ENCODE measurements at places on chromosomes 3 and 15.

DNA sequence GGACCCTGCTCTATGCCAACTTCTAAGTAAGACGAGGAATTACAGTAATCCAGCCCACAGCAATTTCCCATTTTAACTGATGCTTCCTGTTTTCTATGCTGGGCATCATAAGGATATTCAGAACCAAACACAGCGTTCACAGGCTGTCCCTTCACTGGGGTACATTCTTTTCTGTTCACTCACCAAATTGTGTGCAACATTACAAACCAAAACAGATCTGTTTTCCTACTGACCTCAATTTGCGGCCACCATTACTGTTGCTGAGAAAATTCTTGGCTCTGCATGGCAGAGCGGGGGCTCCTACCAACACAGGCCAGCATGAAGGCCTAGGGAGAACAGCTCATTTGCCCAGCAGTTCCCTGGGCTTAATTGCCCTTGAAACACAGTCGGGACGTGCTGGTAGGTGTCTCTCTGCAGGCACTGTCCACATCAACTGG lies 76.5 kb downstream of the MYO1E start:
- peak; percentile 44 for DNase-seq

GRCh38 chr15:31344823-31345605 lies 18.4 kb downstream of the KLF13 start:
- DNase-seq, result no peak

- no peak for DNase-seq
These were observed 321.0 kb downstream of the NTRK3 start for GRCh38 chr15:87935583-87935982.

DNA sequence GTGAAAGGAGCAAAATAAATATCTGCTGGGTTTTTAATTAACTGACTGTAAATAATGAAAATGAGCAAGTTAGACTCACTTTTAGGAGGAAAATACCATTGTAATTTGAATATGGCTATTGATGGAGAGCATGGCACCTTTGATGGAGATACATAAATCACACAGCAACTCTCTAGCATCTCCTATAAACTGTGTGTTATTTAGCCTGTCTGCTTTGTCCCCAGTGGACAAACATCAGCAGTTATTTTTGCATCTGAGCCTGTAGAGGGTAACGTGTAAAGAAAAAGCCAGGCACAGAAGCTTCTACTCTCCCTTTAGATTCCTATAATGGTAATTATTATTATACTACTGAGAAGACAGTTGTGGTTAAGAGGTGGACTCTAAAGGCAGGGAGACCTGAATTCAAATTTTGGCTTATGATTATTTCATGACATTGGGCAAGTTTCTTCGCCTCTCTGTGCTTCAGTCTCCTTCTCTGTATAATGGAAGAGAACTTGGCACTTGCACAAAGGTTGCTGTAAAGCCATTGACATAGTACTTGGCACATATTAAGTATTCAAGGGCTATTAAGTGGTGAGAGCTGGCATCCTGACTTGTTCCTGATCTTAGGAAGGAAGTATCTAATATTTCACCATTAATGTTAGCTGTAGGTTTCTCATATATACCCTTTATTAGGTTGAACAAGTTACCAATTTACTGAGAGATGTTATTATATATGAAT lies 289.5 kb upstream of the TRIM42 start:
- DNase-seq, result no peak

Measured in suppressor macrophage treated with lipopolysaccharide for 1 hour (primary cell).